ENCODE measurements at places on chromosomes 5 and 9. TPM values are rescaled to one million over a fixed set of nuclear protein-coding genes. Genes with fewer than 3 reads are reported as not detected.

Gene BAAT
- not detected for total RNA-seq

GRCh38 chr9:89452561-89452960 is 45.4 kb downstream of the SEMA4D start:
- DNase-seq, result peak; percentile 40

DNA sequence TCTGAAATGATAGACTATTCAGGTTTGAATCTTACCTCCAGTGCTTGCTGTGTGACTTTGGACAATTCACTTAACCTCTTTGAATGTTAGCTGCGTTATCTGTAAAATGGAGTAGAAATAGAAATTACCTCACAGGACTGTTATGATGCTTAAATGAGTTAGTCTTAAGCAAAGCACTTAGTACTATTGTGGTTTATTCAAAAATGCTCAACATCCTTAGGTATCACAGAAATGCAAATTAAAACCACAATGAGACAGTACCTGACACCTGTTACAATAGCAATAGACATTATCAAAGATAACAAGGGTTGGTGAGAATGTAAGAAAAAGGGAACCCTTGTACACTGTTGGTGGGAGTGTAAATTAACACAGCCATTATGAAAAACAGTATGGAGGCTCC is 77.6 kb upstream of the FREM1 start:
- no peak for DNase-seq

GRCh38 chr5:77937015-77937908 is 161.1 kb upstream of the TBCA start:
- DNase-seq, result no peak

DNA sequence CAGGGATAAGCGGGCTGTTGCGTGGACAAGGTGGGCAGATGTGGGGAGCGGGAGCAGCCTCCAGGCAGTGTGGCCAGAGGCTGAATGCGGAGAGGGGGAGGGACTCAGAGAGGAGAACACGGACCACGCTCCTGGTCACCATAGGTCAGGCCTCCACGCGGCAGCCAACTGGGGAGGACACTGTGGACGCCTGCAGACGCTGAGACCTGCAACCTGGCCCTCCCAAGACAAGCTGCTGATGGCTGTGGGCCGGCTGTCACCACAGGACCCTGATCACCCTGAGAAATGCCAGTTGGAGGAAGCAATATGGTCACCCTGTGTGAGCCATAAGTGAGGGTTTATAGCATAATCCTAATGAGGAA is 16.8 kb downstream of the LPCAT1 start:
- DNase-seq, result peak; percentile 76

DNA sequence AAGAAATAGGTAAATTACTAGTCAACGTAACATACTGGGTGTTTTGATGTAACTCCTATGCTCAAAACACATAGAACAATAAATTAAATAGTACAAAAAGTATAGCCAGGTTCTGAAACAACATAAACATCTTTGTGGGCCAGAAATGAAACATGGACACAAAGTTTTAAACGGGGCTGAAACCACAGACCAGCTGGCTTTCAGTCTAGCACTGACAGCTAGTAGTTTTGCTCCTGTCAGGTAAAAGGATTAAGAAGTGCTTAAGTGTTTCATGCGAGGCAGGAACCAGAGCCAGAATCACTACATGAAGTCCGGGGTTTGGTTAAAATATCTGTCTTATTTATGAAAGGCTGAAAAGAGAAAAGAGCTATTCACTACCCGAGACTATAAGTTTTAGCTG is 19.5 kb downstream of the DCAF10 start:
- DNase-seq, result no peak
